ENCODE measurements at places on chromosomes 1 and 21.

- no peak for ATAC-seq
These were observed 138.0 kb downstream of the DHRS3 start for GRCh38 chr1:12480041-12480440.

- no peak for ATAC-seq
These were observed 50.7 kb upstream of the H6PD start for GRCh38 chr1:9183898-9184297.

- peak; percentile 96 for ATAC-seq
These were observed at the start of gene SLC25A24 for GRCh38 chr1:108199781-108200686. Gene SLC25A24 (minus strand): TSS chr1:108200343. CDS start chr1:108200138, 205 bp downstream.

DNA sequence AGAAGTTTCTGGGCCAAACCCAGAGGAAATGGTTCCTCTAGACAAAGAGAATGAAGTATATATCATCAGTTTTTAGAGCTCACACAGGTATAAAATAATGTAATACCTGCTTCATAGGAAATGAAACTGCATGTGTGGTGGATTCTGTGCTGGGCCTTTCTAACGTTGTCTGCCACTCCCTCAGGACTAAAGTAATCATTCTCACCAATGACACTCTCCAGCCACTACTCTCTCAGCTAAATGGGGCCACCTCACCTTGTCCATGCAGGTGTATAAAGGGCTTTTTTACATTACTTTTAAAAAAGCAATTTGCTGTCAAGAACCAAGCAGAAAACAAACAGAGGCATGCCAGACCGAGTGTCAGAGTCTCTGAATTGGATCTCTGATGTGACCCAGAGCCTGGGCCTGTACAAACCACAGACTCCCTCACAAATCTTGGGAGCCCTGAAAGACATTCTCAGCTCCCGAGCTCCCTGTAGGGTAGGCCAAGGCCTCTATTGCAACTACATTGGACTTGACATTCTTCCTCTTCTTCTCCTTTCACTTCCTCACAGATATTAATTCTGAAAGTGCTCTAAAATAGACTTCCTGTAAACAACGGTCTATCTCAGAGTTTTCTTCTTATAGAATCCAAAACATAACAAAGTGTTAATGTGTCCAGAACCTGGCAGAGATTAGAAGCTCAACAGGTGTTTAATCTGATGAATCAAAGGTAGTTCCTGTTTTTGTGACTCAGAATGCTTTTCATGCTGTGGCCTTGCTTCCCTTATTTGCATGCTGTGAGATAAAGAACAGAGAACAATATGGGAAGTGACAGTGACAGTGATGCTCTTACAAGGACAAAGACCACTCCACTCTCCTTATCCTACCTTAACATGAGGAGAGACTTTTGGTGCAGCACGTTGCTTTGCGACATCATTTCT is 8.6 kb downstream of the AIM2 start:
- peak; percentile 71 for ATAC-seq

- no peak for ATAC-seq
These were observed 49.8 kb upstream of the GNG12 start for GRCh38 chr1:67883069-67883468.

- ATAC-seq = no peak
These were observed 45.5 kb downstream of the CACHD1 start for GRCh38 chr1:64515427-64515826.

DNA sequence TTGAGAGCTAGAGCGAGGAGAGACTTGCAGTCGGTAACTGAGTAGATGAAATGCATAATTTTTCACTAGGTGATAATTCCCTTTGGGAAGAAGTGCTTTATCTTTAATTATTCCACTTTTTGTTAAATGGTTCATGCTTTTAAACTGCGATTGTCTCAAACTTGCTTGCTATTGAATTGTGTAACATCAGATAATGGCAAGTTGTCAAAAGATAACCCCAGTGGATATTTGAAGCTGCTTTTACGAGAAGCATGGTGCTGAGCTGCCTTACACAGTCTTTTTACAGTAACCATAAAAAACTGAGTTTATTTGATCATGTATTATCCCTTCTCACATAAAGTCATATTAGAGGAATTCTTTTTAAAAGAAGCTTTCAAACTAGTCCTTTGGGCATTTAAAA is 30.2 kb downstream of the TMEM50B start:
- no peak for ATAC-seq

DNA sequence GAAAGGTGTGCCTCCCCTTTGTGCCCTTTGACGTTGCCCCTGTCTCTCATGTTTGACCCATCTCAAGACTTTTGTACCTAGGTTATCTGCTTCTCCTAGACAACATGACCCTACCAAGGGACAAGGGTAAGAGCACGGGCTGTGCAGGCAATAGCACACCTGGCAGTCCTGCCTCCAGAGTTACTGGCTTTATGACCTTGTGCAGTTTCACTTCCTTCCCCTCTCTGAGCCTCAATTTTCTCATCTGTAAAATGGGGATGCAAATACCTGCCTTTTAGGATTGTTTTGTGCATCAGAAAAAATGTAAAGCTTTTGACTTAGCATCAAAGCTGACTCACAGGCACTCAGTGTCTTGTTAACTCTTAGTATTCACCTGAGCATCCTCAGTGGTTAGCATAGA is 36.4 kb downstream of the ELK4 start:
- no peak for ATAC-seq

GRCh38 chr1:182684116-182684828 is at the start of gene RGS8:
Gene RGS8 (minus strand): TSS chr1:182684587. CDS start chr1:182669649, 14,938 bp downstream.
- ATAC-seq = no peak

GRCh38 chr1:154923695-154924094 is 12.8 kb downstream of the PMVK start:
- no peak for ATAC-seq

GRCh38 chr1:87077959-87078639 is 163.7 kb downstream of the HS2ST1 start:
- ATAC-seq = peak; percentile 94

DNA sequence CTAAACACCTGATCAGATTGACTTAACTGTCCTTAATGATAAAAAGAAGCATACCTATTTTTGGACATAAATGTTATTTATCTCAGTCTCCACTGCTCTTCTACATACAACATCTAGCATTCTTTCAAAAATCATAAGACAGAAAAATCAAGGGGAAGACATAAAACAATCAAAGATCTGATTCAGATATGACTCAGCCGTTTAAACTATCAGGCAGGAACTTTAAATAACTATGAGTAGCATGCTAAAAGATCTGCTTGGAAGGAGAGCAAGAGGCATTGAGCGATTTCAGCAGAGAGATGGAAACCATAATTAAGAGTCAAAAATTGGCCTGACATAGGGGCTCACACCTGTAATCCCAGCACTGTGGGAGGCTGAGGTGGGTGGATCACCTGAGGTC is 27.2 kb upstream of the SLC22A15 start:
- ATAC-seq = no peak

DNA sequence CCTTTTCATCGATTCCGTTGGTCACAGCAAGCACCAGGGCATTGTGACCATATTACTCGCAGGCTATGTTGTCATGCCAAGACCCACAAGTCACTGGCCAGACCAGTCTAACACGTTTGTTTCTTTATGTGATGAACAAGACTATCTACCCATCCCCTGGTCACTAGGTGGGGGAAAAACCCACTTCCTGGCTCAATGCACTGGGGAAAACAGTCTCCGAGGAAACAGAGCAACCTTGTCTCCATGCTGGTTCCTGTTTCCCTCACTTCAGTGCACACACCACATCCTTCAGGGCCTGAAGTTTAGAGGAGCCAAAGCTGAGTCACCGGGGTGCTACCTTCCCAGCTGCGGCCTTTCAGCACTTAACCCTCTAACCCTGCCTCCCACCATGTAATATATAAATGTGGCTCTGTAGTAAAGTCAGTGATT is 20.9 kb downstream of the ERICH3 start:
- peak; percentile 31 for ATAC-seq

GRCh38 chr1:21910558-21911204 is 26.4 kb downstream of the HSPG2 start:
- ATAC-seq = no peak

- ATAC-seq = no peak
These were observed 187.9 kb downstream of the SMYD3 start for GRCh38 chr1:246319083-246319714.

- no peak for ATAC-seq
These were observed 4.7 kb downstream of the CELSR2 start for GRCh38 chr1:109253803-109254620.

DNA sequence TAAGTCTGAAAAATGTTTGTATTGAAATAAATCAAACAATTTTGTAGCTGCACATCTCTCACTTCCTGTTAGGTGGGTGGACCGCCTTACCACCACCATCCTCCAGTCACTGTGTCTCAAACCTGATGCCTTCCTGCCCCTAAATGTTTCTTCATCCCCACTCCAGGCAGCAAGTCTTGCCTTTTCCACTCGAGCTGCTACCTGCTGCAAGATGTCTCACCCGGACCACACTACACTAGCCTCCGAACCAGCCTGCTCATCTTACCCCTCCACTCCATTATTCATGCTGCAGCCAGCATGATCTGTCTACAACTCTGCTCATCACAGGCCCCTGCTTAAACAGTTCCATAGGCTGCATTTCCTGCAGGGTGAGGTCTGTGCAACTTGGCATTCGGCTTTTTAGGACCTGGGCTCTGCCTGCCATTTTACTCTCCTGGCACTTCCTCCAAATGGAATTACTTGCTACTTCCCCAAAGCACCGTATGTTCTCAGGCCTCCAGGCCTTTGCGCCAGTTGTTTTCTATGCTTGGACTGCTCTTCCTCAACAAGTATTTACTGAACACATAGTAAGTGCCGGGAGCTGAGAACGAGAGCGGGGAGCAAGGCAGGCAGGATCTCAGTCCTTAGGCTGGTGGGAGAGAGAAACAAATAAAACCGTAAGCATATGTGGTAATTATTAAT is 5.2 kb upstream of the SF3A3 start:
- no peak for ATAC-seq

- no peak for ATAC-seq
These were observed 148.9 kb downstream of the EIF4G3 start for GRCh38 chr1:21027805-21028204.

DNA sequence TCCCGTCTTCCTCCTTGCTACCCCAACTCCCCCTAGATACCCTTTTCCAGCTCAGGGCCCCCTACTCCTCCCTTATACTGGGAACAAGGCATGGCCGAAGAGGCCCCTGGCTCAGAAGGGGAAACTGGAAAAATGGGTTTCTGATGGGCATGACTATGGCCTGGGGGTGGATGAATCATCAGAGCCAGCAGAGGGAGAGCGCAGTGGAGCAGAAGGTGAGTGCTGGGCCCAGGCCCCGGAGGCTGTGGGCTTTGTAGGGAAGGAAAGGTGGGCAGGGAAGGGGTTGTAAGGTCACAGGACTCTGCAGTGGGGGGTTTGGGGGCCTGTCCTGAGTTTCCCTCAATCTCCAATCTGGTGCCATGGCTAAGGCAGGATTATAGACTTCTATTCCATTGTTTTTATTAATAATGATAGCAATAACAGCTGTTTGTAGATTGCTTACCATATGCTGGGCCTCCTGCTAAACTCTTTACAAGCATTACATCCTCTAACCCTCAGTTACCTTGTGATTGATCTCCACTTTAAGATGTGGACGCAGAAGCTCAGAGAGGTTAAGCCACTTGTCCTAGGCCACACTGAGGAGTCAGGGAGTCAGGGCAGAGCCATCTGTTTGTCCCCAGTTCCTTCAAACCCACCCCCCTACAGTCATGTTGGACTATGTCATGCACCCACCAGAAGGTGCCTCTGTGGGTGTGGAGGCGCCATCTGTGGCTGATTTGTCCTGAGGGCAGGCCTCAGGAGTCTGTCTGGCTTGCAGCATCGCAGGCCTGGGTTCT is 36.2 kb upstream of the ZNF362 start:
- ATAC-seq = no peak

DNA sequence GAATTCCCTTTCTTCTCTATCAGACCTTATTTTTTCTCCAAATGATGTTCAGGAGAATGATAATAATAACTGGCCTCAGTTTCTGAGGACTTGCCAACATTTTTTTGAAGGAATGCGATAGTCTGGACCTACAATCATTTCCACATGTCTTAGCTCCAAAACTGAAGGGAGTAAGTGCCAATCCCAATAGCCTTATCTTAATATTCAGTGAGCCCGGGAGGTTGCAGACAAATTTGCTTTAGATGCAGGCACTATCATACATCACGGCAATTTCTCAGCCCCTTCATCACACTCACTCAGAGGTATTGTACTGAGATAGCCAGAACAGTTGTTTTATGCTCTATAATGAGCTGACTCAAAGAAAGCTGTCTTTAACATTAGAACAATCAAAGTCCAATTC is 796.9 kb downstream of the ADGRL2 start:
- no peak for ATAC-seq
